A172 (cell line): ENCODE measurements at places on chromosomes 5 and 9.

- DNase-seq: no peak
These were observed 19.7 kb downstream of the CAMSAP1 start for GRCh38 chr9:135887585-135888050.

- no peak for DNase-seq
These were observed 85.3 kb upstream of the SARDH start for GRCh38 chr9:133823189-133824105.

DNA sequence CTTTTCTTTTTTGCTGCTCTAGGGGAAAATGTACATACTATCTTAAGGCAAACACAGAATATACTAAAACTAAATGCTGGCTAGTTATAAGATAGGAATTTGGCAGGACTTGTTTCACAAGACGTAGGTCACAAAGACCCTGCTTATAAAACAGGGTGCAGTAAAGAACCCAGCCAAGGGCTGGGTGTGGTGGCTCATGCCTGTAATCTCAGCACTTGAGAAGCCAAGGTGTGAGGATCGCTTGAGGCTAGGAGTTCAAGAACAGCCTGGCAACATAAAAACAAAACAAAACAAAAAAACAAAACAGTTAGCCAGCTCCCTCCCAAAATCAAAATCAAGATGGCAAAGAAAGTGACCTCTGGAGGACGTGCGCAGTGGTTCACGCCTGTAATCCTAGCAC, 49.5 kb upstream of the DENND4C start:
- no peak for DNase-seq

- DNase-seq: no peak
These were observed 16.3 kb upstream of the GPX8 start for GRCh38 chr5:55143624-55144023.

GRCh38 chr5:92991581-92992067, 589.4 kb downstream of the NR2F1-AS1 start:
- peak; percentile 8 for DNase-seq

- DNase-seq: no peak
These were observed 131.8 kb downstream of the TLE1 start for GRCh38 chr9:81557452-81558090.

DNA sequence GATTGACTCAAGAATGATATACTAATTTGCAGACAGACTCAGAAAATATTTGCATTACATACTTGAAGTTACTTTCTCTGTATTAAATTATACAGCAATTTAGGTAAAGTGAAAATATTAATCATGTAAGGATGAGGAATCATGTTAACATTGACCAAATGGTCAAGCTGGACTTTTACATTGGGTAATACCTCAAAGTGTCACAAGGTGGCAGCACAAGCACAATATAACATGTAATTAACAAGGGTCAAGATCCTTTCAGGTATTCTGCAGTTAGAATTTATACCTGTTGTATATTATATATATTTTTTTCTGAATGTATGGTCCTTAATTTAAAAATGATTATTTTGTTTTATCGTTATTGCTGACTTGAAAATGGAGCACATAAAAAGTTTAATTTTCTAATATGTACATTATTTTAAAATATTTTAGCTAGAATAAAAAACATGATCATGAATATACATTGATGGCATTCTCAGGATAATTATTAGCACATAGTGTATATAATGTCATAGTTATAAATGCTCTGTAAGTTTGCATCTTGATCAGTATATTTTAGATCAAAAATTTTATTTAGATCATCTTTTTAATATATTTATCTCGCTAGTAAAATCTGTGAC, 8.6 kb downstream of the HAPLN1 start:
- DNase-seq: peak; percentile 31

DNA sequence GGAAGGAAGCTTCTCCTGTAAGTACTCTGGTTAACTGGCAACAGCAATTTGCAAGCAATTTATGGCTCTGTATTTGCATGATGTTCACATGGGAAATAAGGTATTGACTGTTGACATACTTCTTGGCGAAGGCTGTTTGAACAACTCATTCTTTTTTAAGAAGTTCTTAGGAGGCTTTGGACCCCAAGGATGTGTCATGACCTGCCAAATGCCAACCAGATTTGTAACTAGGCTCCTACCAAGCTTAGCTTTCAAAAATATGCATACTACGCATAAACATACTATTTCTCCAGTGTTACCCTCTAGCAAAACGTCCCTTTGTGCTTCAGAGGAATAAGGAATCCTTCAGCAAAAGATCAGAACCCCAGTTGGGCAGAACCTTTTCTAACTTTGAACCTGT, 165.2 kb upstream of the MSX2 start:
- no peak for DNase-seq

DNA sequence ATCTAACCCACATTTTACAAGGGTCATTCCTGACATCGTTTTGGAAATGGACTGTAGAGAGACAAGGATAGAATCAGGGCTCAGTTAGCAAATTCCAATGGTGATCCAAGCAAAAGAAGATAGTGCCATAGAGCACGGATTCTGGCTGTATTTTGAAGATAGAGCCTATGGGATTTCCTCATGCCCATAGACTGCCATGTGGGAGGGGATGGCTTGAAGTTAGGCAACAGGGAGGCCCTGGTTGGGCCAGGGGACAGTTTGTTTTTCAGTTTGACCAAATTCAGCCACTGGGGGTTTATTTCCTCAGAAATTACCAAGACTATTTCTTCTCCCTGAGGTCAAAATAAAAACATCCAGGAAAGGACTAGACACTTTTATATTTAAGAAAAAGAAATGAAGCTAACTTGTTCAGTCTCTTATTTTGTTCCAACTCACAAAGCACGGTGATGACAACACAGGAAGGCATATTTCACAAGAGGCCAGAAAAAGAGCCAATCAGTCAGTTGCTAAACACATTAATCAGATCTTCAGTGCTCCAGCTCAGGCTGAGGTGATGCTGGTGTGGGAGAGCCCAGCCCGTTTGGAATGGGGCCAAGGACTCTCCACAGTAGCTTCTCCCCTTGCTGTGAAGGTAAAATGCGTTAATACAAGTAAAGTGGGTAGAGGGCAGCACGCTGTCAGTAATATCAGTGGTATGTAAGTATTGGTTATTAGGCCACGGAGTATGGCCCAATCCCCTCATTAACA, 4.4 kb upstream of the DCTN4 start:
- peak; percentile 90 for DNase-seq

GRCh38 chr5:150377964-150378694, 20.6 kb downstream of the TCOF1 start:
- peak; percentile 82 for DNase-seq

- DNase-seq: no peak
These were observed 22.6 kb upstream of the SLC46A2 start for GRCh38 chr9:112913326-112913725.

GRCh38 chr5:127988146-127988760, 95.3 kb upstream of the SLC12A2 start:
- peak; percentile 90 for DNase-seq

DNA sequence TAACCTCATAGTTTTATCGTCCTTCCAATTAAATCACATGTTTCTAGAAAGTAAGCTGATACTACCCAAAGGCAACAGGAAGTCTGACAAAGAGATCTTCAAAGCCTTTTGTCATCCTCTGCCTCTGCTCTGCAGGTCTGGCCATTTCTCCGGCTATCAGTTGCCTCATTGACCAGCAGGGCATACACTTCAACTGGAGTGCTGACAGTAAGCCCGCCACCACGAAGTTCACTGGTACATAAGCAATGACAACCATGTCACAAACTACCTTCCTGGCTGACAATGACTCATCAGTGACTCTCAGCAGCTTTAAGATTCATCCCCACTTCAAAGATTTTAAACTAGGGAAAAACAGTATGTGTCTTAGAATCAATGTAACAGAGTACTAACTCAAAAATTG, 20.6 kb downstream of the SPTLC1 start:
- DNase-seq: peak; percentile 36

DNA sequence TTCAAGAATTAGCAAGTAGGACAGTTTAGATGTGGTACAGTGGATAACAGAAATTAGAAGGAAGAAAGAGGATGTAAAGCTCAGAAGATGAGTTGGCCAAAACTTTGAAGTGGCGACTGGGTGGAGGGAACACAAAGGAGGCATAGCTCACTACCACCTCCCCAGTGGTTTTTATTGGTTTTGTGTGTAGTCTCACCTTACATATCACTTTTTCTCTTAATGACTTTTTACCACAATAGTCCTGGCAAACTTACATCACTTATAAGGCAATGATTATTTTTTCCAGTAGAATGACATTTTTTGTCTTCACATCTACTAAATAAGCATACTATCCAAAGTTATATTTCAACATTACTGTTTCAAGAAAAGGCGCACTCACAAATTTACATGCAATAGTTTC, 49.2 kb upstream of the FBN2 start:
- no peak for DNase-seq

GRCh38 chr9:98356953-98357690, 101.7 kb upstream of the TBC1D2 start:
- no peak for DNase-seq

GRCh38 chr9:116953271-116953670, 266.2 kb downstream of the TRIM32 start:
- no peak for DNase-seq

DNA sequence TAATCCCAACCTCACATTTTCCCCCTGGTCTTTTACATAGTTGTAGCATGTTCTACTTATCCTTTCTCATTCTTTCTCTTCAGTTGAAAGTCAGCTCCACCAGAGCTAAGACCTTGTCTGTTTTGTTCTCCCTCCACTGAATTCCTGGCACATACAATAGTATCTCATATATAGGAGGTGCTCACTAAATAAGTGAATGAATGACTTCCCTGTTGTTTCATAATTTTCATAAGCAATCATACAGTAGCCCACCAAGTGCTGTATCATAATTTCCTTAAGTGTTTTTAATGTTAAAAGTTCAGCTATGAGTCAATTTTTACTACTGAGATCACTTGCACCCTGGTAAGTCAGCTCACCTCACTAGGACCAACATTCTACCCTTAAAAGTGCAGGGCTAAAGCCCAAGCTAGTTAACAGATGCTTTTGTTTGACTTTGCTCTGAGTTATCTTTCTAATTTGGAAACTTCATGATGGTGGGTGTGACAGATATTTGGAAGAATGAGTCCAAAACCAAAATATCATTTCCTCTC, 27.6 kb downstream of the TMEM245 start:
- DNase-seq: no peak

GRCh38 chr9:110261632-110262031, 5.3 kb upstream of the TXN start:
- no peak for DNase-seq

GRCh38 chr9:120463765-120464164, 116.2 kb downstream of the CDK5RAP2 start:
- DNase-seq: no peak

GRCh38 chr5:34978681-34979080, 49.3 kb downstream of the DNAJC21 start:
- DNase-seq: no peak

- DNase-seq: no peak
These were observed 15.4 kb upstream of the ALDOB start for GRCh38 chr9:101450931-101451330.

DNA sequence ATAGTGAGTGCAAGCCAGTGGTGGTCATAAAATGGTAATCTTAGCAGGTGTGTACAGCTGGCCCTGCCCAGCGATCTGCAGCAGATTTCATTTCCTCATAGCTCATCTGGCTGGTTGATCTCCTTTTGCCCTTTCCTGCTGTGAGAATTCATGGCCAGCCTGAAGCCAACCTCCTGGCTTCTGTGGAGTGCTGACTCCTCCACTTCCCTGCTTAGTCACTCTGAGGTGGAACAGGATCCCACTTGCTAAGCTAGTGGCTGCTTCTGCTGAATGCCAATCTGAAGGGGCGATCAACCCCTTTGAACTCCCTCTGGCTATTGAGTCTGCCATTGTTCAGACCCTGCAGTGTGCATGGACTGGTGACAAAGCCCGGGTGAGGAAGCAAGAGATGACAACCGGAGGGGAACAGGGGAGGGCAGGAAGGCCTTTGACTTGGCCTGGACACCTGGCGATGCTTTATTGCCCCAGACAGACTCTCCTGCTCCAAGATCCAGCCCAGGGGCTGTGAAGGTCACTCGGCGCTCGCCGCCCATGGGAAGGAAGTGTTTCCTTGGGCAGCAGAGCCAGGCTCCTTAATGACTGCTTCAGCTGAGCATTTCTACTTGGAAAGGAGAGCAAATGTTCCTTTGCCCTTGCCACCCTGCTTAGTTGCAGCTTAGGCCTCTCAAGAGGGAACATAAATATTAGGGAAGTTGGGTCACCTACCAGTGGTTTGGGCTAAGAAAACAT, 341.1 kb downstream of the ZSWIM6 start:
- peak; percentile 59 for DNase-seq

DNA sequence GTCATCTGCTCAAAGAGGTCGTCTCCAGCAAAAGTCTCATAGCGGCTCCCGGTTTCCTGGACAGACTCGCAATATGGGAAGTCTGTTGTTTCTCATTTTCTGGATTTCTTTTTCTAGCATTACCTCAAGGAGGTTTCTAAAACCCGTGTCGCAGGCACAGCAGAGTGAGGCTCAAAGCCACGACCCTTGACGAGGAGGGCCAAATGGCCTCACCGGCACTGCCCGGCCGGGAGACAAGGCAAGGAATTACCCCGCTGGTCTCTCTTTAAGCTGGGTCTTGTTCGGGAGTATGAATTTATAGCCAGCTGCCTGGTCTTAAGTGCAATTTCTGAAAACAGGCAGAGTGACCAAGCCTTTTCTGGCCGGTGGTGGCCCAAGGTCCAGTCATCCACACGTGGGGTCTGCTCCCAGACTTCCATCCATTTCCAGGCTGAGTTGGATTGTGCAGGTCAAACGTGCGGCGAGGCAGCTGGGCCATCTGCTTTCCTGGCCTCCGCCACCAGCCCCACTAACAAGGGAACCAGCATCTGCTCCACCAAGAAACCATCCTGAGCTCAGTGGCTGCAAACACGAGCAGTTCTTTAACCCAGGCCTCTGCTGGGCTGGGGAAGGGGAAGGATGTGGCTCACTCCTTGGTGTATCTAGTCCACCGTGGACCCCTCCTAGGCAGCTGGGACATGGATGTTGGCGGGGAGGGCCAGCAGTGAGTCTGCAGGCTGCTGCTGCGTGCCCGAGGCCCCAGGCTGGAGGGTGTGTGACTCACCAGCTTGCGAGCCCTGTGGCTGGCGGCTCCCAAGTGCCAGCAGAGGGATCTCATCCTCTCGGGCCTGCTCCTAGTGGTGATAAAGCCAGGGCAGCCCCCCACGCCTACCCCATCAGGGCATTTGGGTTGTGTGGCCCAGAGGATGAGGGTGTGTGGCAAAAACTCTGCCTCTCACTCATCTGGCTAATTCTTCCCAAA, 55.6 kb upstream of the COL5A1 start:
- DNase-seq: peak; percentile 88

GRCh38 chr9:6133346-6134063, 82.1 kb upstream of the IL33 start:
- peak; percentile 28 for DNase-seq

- DNase-seq: no peak
These were observed 23.3 kb downstream of the CCNH start for GRCh38 chr5:87389296-87390034.

- DNase-seq: peak; percentile 35
These were observed 59.8 kb upstream of the POU5F2 start for GRCh38 chr5:93800988-93801811.

- DNase-seq: peak; percentile 82
These were observed 25.5 kb downstream of the NUP188 start for GRCh38 chr9:128972956-128973355.

GRCh38 chr9:33698267-33698666, 97.1 kb upstream of the PRSS3 start:
- no peak for DNase-seq
